ENCODE measurements at places on chromosomes 3 and 15.

DNA sequence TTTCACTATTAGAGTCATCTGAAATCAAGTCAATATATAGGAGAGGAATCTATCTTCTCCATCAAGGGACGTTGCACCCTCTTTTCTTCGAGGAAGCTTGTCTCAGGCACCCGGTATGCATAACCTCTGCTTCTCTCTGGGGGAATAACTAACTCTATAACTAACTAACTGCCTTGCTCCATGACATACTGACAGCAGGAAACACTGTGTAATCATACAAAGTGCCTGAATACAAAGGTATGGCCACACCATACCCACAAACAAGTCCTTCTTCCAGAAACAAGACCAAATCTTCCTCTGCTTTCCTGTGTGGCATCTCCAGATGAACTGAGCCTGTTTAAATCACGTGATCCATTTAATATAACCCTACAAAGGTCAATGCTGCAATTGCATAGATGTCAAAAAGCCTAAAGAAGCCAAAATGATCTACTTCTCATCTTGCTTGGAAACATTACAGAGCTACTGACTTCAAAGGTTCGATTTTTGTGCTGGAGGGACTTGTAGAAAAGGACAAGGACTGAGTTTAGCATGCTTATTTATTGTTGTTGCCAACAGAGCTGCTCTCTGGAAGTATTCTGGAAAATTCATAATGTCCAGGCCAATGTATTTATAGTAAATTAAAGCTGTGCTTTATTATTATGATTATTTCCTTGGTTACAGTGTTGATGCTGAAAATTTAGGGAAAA, 380.5 kb downstream of the FOXP1 start:
- no peak for DNase-seq

GRCh38 chr15:32649342-32649741, 7.8 kb downstream of the SCG5 start:
- no peak for DNase-seq

DNA sequence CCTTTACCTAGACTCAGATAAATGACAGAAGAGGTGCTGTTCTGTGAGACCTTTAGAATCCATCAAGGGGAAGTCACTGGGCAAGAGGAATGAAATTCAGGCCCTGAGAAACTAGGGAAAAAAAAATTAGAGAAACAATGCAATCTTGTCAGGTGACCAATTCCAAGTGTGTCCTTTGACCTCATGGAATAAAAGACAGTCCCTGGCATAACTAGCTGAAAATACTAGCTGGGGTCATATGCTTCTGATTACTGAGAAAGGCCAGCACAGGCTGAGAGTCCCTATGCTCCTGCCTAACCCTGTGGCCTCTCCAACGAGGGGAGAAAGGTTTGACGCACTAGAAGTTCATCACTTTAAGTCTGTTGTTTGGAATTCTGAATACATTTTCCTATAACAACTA, 167.3 kb downstream of the XXYLT1 start:
- no peak for DNase-seq

GRCh38 chr15:73305331-73306211, 63.2 kb downstream of the HCN4 start:
- DNase-seq: no peak

DNA sequence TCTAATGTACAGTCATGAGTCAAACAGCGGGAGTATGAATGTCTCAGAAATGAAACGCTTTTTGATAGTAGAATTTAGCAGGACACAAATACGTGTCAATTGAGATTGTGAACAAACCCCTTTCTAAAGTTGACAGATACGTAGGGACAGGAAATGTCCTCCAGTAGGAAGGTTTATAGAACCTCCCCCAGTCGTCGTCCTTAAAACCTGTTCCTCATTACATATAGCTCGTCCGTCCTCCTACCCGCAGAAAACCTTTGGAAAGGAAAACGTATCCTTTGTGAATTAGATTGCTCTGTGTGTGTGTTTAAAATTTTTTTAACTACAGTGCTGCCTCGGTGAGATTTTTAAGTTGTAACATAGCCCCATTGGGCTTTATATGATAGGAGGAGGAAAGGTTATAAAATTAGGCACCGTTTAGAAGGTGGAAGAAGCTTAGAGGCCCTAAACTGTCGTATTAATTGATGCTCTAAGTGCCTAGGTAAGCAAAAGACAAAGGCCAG, 4.1 kb downstream of the UBE2E1 start:
- no peak for DNase-seq

GRCh38 chr3:141237701-141238521, 6.3 kb downstream of the PXYLP1 start:
- DNase-seq: no peak

DNA sequence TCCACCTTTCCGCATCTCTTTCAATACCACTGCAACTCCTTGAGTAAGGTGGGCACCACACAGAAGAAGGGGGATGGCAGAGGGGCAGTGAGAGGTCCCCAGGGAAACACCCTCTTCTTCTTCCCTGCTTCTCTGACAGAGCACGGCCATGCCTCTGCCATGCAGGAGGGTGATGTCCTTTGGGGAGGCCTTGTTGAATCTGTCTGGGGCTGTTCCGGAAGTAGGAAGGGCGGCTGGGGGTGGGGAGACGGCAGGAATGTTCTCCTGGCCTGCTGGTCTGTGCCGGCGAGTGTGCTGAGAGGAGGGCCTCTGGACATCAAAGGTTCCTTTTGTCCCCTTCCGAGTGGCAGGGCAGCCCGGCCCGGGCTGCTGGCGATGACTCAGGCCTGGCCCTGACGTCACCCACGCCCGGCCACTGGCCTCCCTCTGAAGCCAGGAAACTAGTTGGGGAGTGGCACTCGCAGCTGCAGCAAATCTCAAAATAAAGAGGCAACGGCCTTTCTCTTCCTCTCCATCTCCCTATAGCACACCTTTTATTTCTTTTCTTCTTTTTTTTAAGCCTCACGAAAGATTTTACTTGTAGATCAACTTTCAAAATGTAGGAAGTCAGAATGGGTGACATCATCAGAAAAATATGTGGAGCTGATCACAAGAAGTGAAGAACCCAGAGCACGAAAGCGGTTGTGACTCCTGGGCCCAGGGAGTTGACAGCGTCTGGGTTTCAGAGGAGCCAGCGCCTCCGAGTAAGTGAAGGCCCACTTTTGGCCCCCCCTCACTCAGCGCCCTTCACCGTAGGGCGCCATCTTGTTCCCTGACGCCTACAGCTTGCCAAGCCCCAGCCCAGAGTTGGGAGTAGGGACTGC, at the start of gene ZBTB38:
Gene ZBTB38, plus strand, starts transcription at position 443 of the 863 bp plus-strand sequence. CDS start 73,885 bp downstream, outside the sequence.
- no peak for DNase-seq

DNA sequence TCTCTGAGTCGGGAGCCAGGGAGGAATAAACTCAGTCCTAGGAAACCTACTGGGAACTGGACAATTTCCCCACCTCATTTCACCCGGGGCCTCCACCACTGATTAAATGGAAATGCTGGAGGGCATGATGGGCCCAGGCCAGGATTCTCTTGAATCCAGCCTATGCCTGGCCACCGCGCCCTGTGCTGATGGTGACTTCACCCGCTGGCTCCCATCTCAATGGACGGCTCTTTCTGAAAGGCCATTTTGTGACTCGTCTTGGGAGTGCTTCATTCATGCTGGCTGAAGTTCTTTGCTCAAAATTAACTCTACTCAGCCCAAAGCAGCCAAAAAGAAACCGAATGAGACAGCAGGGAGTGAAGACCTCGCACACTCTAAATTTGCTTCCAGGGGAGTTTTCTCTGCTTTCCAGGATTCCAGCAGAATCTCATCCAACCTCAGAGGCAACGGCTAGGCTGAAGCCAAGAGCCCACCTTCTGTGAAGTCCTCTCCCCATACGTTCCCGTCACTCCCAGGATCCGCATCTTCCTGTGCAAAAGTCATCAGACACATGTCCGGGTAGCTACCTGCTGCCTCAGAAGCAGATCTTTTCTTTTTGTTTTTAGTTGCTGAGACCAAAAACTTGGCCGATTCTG, 266.0 kb upstream of the ICE2 start:
- DNase-seq: no peak

All from activated CD8-positive, alpha-beta memory T cell treated with anti-CD3 and anti-CD28 coated beads for 48 hours (primary cell).